ENCODE measurements at places on chromosomes 3 and 15. TPM values are rescaled to one million over a fixed set of nuclear protein-coding genes. Genes with fewer than 3 reads are reported as not detected.

CD80 gene
- not detected for total RNA-seq

DNA sequence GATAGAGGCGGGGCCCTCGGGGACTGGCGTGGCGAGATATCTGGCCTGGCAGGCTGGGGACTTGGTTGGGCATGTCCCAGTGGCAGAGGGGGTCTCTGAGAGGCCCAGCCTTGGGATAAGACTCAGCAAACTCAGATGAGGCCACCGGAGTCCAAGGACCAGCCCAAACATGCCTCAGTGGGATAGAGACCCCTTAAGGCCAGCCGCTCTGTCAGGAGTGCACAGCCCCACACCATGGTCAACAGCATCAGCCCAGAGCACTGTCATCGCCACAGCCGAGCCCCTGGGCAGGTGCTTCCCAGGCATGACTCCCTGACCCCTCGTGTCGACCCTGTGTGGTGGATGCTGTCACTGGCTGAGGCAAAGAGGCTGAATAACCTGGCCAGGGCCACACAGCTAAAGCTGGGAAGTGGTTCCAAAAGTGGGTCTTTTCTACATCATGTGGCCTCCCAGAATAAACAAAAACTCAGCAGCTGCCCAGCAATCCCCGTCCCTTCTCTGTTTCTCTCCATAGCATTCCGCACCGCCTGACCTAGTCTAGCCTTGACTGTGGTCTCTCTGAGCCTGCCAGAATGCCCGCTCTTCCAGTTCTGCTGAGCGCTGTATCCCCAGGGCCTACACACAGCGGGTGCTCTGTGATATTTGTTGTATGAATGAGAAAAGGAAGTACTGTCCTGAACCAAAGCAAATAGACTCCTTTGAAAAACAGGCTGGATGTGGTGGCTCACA, 15.1 kb downstream of the CTSH start:
- no peak overlapping the region for H3K4me3 ChIP-seq
- no peak for DNase-seq
- no peaks in the 10 kb centered on the region for H3K27me3 ChIP-seq
- H3K36me3 ChIP-seq, result peaks cover 13% of the 10 kb centered on the region
- H3K27ac ChIP-seq, result no peak overlapping the region

DNA sequence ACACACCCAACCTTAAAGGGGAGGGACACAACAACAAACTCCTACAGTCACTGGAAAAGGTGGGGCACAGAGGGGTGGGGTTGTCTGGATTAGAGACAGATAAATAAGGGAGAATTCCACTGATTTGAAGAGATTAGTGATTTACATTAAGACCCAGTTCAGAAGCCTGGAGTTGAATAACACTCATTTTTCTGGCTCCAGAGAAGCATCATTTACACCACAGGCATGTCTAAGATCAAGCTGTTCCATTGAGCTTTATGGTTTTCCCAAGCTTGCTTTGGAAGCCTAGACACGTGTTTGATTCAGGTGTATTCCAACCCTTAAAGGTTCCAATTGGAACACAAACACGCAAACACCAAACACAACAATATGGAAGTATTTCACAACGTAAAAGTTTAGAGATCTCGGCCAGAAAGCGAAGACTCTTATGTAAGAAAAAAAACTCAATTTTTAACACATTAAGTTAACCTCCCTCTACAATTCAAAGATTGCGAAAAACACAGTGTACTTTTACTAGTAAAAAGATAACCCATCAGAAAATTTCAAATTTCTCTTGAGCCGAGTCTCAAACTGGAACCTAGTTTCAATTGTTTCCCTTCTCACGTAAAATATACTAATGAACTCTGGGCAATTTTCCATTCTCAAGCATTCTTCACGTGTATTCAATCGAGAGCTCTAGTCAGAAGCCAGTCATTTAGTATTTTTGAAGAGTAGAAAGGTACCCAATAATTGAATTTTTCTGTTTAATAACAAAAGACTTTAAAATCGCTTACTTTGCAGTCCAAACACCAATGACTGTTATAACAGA, 2.1 kb downstream of the TRA2B start:
- no peak for DNase-seq
- H3K4me1 ChIP-seq, result peaks cover 42% of the 10 kb centered on the region
- no peaks in the 10 kb centered on the region for H3K27me3 ChIP-seq

CEMIP gene
- not detected for total RNA-seq

ZBTB20 gene
- 80.6 TPM for total RNA-seq

MST1R gene
- total RNA-seq, result 0.81 TPM

DNA sequence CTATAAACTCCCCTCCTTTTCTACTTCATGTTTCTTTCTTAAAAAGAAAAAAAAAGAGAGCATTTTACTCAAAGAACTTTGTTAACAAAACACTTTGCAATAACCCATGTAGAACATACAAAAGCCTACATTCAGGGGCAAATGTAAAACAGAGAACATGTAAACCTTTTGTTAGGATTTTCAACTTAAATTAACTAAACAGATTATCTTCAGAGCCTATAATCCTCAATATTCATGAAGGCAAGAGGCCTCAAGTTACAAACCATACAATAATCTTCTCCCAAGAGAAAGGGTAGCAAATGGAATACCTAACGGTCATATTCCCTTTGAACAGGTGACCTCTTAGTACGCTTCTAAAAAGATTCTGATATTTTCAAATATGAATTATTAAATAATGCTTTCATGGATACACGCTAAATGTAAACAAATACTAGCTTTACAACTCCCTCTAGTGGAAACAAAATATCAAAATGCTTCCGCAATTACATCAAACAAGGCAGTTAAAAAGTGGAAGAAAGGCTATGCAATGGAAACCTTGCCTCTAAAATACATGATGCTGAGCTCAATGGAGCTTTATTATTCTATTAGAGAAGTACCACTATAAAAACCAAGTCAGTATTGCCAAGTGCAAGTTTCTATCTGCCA, 9.9 kb downstream of the CEP152 start:
- H3K27ac ChIP-seq, result no peak overlapping the region
- H3K4me3 ChIP-seq, result no peak overlapping the region
- no peaks in the 10 kb centered on the region for H3K4me1 ChIP-seq
- no peak for DNase-seq
- no peaks in the 10 kb centered on the region for H3K36me3 ChIP-seq

GOLGA8G gene
- total RNA-seq, result not detected

DNA sequence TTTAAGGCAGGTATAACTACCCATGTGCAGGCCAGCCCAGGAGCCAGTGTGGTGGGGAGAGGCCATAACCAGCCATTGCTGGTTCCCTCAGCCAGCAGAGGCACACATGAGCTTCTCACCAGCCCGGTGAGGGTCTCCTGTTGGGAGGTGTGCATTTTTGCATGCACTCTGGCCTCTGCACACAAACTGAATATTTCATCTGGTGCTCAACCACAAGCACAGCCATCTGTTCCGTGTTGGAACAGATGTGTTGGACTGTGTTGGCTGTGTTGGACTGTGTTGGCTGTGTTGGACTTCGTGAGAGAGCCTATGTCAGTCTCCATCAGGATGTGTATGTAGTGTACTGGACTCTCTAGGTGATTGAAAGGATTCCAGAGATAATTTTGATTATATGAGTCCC, 67.2 kb downstream of the RPL39L start:
- H3K4me3 ChIP-seq, result no peak overlapping the region
- no peaks in the 10 kb centered on the region for H3K4me1 ChIP-seq
- peaks cover 36% of the 10 kb centered on the region for H3K36me3 ChIP-seq
- no peak overlapping the region for H3K27ac ChIP-seq

SEMA3F gene
- 6.6 TPM for total RNA-seq

RHCG gene
- total RNA-seq, result not detected

DNA sequence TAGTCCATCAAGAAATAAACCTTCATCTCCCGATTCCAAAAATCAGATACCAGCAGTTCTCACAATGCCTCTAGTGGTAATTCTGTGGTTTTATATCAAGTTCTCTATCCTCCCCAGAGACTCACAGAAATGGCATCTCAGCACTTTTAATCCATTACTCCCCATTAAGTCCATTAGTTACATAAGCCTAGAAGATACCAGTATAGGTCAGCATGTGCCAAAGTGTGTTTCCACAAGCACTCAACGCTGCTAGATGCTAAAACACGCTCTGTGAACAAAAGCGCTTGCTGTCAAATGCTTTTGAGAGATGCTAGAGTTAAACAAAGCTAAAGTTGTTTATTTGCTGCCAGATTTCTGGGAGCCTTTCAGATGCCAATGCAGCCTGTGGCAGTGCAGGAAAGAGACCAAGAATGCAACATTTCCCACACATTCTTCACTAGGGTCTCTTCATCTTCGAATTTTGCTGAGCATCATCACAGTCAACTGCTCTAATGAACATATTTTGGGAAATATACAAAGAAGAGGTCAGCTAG, 918.8 kb upstream of the CFAP20DC start:
- H3K27me3 ChIP-seq, result no peaks in the 10 kb centered on the region
- H3K36me3 ChIP-seq, result no peaks in the 10 kb centered on the region
- H3K4me1 ChIP-seq, result no peaks in the 10 kb centered on the region
- DNase-seq, result no peak
- H3K27ac ChIP-seq, result no peak overlapping the region

DNA sequence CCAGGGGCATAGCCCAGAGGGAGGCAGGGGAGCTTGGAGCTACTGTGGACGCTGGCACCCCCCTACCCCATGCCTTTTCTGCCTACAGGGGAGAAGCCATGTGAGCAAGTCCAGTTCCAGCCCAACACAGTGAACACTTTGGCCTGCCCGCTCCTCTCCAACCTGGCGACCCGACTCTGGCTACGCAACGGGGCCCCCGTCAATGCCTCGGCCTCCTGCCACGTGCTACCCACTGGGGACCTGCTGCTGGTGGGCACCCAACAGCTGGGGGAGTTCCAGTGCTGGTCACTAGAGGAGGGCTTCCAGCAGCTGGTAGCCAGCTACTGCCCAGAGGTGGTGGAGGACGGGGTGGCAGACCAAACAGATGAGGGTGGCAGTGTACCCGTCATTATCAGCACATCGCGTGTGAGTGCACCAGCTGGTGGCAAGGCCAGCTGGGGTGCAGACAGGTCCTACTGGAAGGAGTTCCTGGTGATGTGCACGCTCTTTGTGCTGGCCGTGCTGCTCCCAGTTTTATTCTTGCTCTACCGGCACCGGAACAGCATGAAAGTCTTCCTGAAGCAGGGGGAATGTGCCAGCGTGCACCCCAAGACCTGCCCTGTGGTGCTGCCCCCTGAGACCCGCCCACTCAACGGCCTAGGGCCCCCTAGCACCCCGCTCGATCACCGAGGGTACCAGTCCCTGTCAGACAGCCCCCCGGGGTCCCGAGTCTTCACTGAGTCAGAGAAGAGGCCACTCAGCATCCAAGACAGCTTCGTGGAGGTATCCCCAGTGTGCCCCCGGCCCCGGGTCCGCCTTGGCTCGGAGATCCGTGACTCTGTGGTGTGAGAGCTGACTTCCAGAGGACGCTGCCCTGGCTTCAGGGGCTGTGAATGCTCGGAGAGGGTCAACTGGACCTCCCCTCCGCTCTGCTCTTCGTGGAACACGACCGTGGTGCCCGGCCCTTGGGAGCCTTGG, 5.6 kb downstream of the CIB1 start:
- H3K27ac ChIP-seq, result no peak overlapping the region
- H3K4me3 ChIP-seq, result no peak overlapping the region
- peaks cover 33% of the 10 kb centered on the region for H3K4me1 ChIP-seq
- DNase-seq, result no peak

GRCh38 chr3:113495035-113495434, 19.9 kb downstream of the SPICE1 start:
- no peak overlapping the region for H3K27ac ChIP-seq
- H3K4me3 ChIP-seq, result no peak overlapping the region
- H3K27me3 ChIP-seq, result no peaks in the 10 kb centered on the region
- DNase-seq, result peak; percentile 21
- peaks cover 11% of the 10 kb centered on the region for H3K36me3 ChIP-seq

ANKRD34C gene
- total RNA-seq, result not detected

ATP8B4 gene
- 3.0 TPM for total RNA-seq

ISY1 gene
- 34.9 TPM for total RNA-seq

GRCh38 chr3:131972091-131972490, 62.7 kb downstream of the CPNE4 start:
- no peaks in the 10 kb centered on the region for H3K4me1 ChIP-seq
- H3K4me3 ChIP-seq, result no peak overlapping the region
- no peak for DNase-seq
- H3K36me3 ChIP-seq, result no peaks in the 10 kb centered on the region

- no peak overlapping the region for H3K27ac ChIP-seq
- no peaks in the 10 kb centered on the region for H3K36me3 ChIP-seq
- DNase-seq, result no peak
- H3K4me3 ChIP-seq, result no peak overlapping the region
- H3K4me1 ChIP-seq, result peaks cover 6% of the 10 kb centered on the region
- no peaks in the 10 kb centered on the region for H3K27me3 ChIP-seq
Measured at GRCh38 chr15:47778263-47778770, 61.0 kb downstream of the SEMA6D start.

FAH gene
- 16.7 TPM for total RNA-seq

GRCh38 chr15:45199136-45199810, 11.5 kb upstream of the SHF start:
- no peaks in the 10 kb centered on the region for H3K36me3 ChIP-seq
- peaks cover 3% of the 10 kb centered on the region for H3K4me1 ChIP-seq
- H3K27me3 ChIP-seq, result no peaks in the 10 kb centered on the region
- peak; percentile 20 for DNase-seq
- H3K27ac ChIP-seq, result peak overlapping the region; percentile 98

GRCh38 chr3:45210308-45211041, 15.6 kb downstream of the TMEM158 start:
- peaks cover 8% of the 10 kb centered on the region for H3K4me1 ChIP-seq
- H3K27me3 ChIP-seq, result no peaks in the 10 kb centered on the region
- no peaks in the 10 kb centered on the region for H3K36me3 ChIP-seq
- no peak overlapping the region for H3K4me3 ChIP-seq
- DNase-seq, result peak; percentile 80
- H3K27ac ChIP-seq, result no peak overlapping the region

GRCh38 chr3:9008550-9009255, 45.4 kb upstream of the RAD18 start:
- H3K36me3 ChIP-seq, result no peaks in the 10 kb centered on the region
- no peak for DNase-seq

WDR49 gene
- 1.2 TPM for total RNA-seq

CCNB2 gene
- total RNA-seq, result 0.33 TPM

DNA sequence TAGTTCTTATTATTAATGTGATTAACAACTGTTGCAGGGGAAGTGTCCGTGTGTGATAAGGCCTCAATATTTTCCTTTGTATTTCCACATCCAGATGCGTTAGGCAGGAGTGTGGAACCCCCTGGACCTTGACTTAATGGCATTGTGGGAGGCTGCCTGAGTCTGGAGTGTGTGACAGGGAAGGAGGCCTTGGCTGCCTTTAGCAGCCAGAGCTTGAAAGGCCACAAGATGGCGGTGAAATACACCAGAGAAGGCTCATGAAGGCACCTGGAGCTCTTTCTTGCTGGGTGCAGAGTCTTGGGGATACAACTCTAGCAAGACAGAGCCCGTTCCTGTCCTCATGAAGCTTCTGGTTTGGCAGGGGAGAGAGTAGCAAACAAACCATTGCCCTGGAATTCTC, 36.9 kb downstream of the POLR2M start:
- no peaks in the 10 kb centered on the region for H3K4me1 ChIP-seq
- no peak overlapping the region for H3K27ac ChIP-seq
- H3K27me3 ChIP-seq, result no peaks in the 10 kb centered on the region

- H3K27me3 ChIP-seq, result no peaks in the 10 kb centered on the region
- no peak overlapping the region for H3K4me3 ChIP-seq
- no peak for DNase-seq
- no peak overlapping the region for H3K27ac ChIP-seq
Measured at GRCh38 chr15:46039703-46040102, 404.9 kb downstream of the SQOR start.
